ENCODE measurements at places on chromosomes 6 and 20.

DNA sequence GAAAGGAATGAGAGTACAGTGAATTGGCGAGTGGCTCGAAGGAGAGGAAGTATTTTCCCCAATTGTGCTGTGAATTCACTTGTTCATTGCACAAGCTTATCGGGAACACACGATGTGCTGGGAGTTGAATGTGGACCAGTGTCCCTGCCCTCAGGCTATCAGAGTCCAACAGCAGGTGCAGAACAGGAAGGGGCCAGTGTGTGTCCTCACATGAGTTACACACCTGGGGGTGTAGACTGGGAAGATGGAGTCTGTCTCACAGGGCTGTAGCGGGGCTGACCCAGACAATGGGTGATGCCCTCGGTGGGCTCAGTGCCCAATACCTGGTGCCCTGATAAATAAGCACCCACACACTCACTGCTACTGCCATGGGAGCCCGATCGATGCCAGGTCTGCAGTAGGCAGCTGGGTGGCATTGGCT, 14.4 kb downstream of the DUSP22 start:
- DNase-seq: no peak

DNA sequence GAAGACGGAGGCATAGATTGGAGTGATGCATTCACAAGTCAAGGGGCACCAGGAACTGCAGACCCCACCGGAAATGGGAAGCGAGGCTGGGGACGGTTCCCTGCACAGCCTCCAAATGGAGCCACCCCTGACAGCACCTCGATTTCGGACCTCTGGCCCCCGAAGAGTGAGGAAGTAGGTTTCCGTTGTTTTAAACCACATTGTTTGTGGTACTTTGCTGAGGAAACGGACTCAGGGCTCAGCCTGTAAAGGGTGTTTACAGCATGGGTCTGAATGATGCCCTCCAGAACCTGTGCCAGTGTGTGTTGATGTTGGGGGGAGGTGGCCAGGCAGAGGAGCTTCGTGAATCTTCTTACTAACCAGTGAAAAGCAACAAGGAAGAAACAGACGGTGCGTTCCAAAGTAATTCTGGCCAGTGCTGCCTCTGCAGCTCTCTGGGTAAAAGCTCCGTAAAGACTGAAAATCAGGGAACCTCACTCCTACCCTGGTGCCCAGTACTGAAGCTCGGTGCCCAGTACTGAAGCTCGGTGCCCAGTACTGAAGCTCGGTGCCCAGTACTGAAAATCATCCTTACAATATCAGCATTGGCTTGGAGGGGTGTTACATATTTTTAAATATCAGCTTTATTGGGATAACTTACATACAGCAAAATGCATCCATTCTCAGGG, 30.1 kb upstream of the CCR6 start:
- no peak for DNase-seq

DNA sequence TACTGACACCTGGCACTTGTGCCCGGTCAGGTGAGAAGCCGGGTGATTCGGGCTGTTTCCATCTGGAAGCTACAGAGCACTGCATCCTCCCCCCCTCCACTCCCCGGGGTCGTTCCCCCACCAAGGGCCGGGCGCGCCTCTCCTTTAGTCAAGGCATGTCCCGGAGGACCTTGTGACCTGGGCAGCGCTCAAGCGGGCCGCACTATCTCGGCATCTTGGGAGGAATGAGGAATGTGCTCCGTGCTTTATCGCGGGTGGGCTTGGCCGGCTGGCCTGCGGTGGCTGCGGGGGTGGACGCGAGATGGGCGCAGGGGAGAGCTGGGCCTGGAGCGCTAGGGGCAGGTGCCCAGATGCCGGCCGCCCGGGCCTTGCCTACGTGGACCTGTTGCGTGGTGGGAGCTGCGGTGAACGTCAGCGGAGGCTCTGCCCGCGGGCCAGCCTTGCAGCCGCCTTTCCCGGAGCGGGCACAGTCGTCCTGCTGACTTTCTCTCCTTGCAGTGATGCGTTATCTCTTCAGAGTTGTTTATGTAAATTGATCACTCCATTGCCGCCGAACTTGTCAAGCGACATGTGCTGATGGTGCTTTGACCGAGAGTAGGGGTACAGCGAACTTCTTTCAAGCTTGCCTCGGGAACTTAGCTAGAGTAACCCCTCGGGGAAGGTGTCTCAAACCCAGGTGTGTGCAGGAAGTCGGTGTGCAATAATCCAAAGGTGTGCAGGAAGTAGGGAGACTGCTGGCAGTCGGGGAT, 1.1 kb downstream of the LRRC1 start:
- DNase-seq: no peak

- no peak for DNase-seq
Measured at GRCh38 chr6:56851074-56851473, 103.8 kb upstream of the BEND6 start.

GRCh38 chr6:29941016-29941415, 1.3 kb upstream of the HLA-A start:
- DNase-seq: no peak

- no peak for DNase-seq
Measured at GRCh38 chr6:146620655-146621054, 21.9 kb downstream of the ADGB start.

DNA sequence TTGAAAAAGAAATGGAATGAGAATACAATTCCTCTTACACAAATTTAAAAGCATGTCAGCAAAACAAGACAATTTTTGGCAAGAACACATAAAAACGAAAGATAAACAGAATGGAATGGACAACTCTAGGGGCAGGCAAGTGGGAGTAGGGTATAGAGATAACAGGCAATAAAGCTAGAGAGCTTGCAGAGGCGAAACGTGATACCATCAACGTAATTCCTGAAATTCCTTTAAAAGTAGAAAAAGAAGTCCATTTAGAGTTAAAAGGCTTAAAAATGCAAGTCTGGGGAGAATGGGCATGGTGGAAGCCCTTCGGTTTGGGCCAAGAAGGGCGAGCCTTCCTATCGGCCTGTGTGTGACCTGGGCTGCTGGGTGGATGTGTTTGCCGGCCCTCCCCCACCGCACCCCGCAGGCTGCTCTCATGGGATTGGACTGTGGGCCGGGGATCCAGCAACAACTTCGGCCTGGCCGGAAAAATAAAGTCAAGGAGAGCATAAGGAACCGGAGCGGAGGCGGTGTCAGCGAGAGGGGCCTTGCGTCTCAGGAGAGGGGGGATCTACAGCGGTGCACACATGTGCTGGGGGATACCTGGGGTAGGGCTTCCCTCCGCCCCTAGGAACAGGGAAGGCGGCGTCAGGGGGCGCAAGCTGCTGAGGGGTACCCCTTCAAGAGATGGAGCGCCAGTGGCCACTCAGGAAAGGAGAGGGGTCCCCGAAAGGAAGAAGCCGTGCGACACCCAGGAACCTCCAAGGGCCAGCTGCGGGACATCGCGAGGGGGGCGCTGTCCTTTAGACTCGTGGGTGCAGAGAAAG, 4.1 kb downstream of the TMEM239 start:
- DNase-seq: no peak
